ENCODE measurements at places on chromosomes 1 and 21. TPM values are rescaled to one million over a fixed set of nuclear protein-coding genes. Genes with fewer than 3 reads are reported as not detected.

The LYPLA2 gene
- total RNA-seq: 127 TPM

GRCh38 chr1:156704930-156705320 lies 458 bp downstream of the CRABP2 start:
- peak; percentile 49 for DNase-seq

DNA sequence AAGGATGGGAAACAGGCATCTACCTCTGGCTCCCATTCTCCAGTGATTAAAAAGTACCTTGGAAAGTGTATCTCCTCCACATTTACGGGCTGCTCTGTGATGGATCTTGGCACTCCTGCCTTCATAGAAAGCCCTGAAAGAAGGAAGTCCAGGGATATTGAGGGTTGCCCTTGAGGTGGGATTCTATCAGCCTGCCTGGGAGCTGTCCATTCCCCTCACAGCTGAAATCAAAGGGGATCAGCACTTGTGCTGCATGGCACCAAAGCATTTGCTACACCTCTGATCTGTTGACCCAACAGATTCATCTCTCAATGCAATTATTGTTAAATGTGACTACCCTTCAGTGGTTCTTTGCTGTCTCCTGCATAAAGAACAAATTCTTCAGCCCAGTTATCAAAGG lies 442.0 kb upstream of the RUNX1 start:
- DNase-seq: no peak

- no peak for DNase-seq
Observed at GRCh38 chr1:169236143-169236542, 129.7 kb downstream of the ATP1B1 start.

The TRIM58 gene
- total RNA-seq: 0.53 TPM

The MYOM3 gene
- total RNA-seq: 1.2 TPM

The AIRE gene
- total RNA-seq: 0.75 TPM

- no peak for DNase-seq
Observed at GRCh38 chr1:173663159-173663558, 6.5 kb downstream of the ANKRD45 start.

GRCh38 chr21:33168886-33169285 lies 60.9 kb upstream of the IFNAR2 start:
- no peak for DNase-seq

The IL19 gene
- total RNA-seq: not detected

The HPCAL4 gene
- total RNA-seq: not detected

The PGLYRP4 gene
- total RNA-seq: not detected

The PLA2G2C gene
- total RNA-seq: not detected

The KIAA1614 gene
- total RNA-seq: 21.9 TPM

DNA sequence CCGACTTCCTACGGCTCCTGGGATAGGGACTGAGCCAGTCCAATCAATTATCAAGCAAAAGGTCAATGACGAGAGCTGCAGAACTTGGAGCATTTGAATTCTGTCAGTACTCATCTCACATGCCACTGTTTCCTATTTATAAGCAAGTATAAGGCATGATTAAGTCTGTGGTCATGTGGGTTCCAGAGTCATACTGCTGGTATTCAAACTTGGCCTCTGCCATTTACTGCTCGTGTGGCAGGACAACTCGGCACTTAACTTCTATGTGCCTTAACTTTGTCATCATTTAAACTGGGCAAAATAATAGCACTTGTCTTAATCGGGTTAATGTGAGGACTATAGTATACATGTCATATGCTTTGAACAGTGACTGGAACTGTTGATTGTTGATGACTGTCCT lies 44.9 kb upstream of the TNFSF18 start:
- DNase-seq: no peak

- no peak for DNase-seq
Observed at GRCh38 chr1:234489698-234490077, 10.7 kb upstream of the TARBP1 start.

- no peak for DNase-seq
Observed at GRCh38 chr1:52296345-52296744, 69.7 kb downstream of the CC2D1B start.

DNA sequence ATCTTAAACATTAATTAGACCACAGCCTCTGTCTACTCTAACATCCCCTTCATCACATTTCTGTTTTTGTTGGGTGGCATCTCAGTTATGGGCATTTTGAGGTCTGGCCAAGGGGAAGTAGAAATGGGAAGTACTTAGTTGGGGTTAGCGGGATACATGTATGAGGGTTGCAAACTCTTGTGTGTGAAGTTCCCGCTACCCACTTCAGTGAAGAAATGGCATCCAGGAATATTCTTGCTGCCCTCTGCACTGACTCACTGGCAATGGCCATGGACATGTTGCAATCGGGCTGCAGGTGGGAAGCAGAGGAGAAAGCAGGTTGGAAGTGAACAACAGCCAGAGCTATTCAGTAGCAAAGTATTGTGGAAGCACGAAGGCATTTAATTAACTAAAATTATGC lies 7.4 kb downstream of the CD48 start:
- no peak for DNase-seq

The SMIM1 gene
- total RNA-seq: not detected

The CAPN8 gene
- not detected for total RNA-seq

DNA sequence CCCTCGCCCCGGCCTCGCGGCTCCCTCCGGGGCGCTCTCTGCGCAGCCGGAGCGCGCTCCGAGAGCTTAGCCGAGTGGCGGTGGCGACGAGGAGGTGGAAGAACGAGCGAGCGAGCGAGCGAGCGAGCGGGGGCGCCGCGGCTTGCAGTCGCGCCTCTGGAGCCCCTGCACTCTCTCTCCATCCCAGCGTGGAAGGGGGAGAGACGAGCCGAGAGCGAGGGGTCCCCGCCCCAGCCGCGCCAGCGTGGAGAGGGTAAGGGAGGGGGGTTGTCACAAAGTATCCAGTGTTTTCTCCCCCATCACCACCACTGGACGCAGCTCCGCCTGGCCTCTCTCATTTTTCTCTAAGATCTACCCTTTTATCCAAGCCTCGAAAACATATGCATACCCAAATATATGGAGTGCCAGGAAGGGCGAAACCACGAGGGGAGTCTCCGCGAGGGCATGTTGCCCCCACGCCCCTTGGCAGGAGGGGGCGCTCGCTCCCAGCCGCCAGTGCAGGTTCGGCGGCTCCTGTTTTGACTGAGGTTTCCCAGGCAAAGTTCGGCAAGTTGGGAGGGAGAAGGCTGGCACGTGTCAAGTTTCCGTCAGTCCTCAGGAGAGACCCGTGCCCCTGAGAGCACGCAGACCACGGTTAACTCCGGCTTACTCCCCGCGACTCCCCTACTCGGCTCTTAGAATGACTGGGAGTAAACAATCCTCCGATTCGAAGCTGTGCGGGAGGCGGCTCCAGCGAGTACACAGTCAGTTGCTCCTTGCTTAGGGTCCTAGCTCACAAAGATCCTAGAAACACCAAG lies 569 bp upstream of the DAB1 start:
- DNase-seq: no peak

GRCh38 chr1:37513795-37514349 lies 694 bp downstream of the MEAF6 start:
- DNase-seq: no peak

The OR2L3 gene
- not detected for total RNA-seq

- no peak for DNase-seq
Observed at GRCh38 chr21:23740463-23740862, 1866.8 kb downstream of the MRPL39 start.

- peak; percentile 87 for DNase-seq
Observed at GRCh38 chr1:90850898-90851710, 134.0 kb upstream of the BARHL2 start.

The KRTAP10-9 gene
- not detected for total RNA-seq

The FCGR3A gene
- 8.8 TPM for total RNA-seq

GRCh38 chr1:53130598-53130877 lies 11.9 kb downstream of the SLC1A7 start:
- no peak for DNase-seq

DNA sequence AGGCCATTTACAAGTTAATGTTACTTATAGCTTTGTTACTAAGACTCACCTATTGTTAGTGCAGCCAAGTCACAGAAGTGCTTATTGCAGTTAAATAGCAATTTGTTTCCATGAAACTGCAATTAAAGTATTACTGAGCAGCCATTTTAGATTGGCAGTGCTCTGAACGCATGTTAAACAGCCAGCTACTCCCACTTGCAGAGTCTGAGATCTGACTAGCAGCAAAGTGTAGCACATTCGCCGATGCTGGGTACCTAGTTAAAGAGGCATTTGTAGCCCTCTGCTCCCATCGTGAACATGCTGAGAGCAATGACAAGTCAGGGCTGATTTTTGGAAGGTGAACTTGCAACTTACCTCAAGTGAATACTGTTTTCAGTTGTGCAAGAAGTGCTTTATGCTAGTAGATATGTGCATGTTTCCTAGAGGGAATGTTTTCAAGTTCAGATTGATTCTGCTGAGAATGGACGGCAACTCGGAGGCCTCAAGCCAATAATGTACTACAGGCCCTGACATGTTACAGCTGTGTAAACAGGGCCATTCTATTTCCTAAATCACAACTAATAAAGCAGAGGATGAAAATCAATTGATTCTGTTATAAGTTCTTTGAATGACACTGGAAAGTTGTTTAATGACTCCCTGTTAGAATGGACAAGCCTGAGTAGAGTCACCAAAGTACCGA lies 19.8 kb downstream of the LMO4 start:
- no peak for DNase-seq

The UBL4B gene
- not detected for total RNA-seq

GRCh38 chr1:227415115-227415790 lies 97.0 kb upstream of the CDC42BPA start:
- no peak for DNase-seq

DNA sequence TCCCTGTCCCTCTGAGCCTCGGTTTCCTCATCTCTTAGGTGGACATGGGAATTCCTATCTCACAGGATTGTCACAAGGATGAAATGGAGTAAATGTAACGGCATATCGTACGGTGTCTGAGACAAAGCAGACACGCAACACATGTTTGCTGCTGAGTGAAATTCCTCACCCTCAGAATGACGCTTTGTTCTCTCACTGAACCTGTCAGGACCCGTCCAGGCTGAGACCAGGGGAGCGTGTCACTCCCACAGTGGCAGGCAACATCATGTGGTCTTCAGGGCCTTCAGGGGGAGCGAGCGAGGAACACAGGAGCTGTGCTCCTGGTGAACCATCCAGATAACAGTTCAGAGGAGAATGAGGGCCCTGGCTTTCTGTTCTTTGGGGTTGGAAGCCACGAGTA lies 74.2 kb downstream of the TOMM20 start:
- no peak for DNase-seq

- DNase-seq: no peak
Observed at GRCh38 chr1:91245435-91245834, 159.2 kb downstream of the HFM1 start.

The AVPR1B gene
- not detected for total RNA-seq

GRCh38 chr1:200213921-200214320 lies 186.4 kb downstream of the NR5A2 start:
- no peak for DNase-seq

The OR2L13 gene
- total RNA-seq: not detected

DNA sequence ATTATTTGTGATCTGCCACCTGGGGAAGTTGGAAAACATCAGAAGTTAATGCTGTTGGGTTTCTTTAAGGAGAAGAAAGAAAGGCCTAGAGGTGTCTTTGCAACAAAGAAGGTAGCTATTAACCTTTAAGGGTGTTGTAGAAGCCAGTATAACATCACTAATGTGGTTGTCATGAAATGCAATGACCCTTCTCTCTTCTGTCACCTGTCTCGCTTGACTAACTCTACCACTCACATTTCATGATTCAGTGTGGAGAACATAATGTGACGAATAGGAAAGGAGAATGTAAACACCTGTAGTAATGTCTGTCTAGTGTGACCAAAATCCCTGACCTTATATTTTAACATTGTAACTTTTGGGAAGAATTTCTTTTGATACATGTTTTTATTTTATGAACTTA lies 211.7 kb upstream of the UBE2U start:
- DNase-seq: no peak

DNA sequence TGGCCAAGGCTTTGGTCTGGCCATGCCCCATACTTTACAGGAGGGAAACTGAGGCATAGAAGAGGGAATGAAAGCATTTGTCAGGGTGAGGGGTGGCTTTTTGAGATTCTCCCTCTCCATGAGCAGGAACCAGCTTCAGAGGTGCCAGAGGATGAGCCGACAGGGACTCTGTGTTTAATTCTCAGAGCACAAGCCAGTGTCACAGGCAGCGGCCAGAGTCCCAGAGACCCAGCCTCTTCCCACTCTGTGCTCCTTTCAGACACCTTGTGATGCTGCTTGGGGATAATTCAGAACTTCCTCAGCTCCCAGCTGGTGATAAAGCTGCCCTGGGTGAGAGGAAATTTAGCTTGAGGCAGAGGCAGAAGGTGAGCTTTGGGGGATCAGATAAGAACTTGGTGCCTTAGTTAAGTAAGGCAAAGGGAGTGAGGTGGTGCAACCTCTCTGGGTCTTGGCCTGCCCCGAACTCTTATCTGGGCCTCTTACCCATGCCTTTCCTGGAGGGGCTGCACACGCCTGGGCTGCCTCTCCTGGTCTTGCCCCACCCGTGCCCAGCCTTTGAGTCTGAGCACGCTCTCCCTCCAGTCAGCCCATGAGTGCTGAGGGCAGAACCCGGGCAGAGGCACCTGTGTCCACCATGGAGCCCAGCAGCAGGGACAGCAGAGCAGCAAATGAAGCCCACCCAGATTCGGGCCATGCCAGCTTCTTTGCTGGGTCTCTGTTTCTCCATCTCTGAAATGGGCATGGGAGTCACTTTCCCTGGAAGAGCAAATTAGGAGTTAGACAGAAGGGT lies 175.6 kb upstream of the C1orf174 start:
- DNase-seq: peak; percentile 39

GRCh38 chr1:45604239-45604638 lies 19.6 kb downstream of the CCDC17 start:
- DNase-seq: no peak

GRCh38 chr21:43728154-43728466 lies 9.2 kb downstream of the PDXK start:
- DNase-seq: no peak

DNA sequence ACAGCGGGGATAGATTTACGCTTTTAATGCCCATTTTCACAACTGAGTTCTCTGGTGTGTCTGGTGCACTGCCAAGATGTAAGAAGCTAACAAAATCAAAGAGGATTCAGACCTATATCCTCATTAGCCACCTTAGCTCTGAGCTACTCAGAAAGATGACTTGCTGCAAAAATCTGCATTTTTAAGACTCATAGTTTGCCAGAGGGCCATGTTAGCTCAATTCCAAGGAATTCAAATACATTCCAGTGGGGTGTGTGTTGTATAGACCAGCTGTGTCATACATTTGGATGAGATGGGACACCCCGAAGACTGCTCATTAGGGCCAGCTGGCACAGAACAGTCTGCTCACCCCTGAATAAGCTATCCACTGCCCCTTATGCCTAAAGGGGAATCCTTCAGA lies 8.9 kb downstream of the DENND2D start:
- no peak for DNase-seq

DNA sequence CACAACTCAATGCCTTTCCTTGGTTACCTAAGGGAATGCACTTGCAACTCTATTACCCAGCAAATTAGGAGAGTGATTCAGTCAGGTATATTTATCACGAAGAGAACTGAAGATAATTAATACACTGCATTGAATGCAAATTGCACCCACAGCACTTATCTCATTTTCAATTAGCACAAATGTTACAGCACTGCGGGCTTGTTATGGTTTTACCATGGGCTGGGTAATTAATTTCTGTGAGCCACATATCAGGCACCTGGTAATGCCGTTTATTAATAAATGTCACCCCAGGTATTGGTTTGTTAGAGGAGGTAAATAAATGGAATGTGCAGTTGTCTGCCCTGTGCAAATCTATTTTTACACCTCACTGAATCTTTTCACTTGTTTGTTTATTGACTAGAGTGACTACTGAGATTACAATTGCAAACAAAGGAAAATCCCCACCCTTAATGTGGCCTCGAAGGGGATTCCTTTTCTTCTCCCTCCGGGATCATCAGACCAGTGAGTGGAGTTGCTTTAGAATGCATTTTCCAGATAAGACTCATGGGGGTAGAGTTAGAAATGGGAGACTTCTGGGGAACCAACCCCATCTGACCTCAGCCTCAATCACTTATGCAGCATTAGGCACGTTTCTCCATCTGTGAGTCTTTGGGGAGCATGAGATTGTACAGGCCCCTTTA lies 269.3 kb downstream of the RPS6KC1 start:
- DNase-seq: no peak
